ENCODE measurements at places on chromosomes 2 and 18.

DNA sequence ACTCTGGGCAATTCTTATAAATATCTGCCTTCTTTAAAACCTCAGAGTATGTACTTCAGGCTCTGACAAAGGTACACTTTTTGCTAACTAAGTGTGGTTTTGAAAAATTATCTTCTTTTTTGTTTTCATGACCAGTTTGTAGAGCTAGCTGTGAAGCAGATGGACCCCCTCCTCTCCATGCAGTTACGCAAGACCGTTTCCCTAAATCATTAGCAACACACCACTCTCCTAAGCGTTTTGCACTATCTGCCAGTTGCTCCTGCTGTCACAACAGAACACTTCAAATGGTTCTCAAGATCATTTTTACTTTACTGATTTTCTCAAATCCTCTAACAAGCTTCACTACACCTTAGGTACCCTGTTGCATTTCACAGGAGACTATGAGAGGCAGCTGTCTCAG is 53.3 kb downstream of the GULP1 start:
- no peak for DNase-seq

DNA sequence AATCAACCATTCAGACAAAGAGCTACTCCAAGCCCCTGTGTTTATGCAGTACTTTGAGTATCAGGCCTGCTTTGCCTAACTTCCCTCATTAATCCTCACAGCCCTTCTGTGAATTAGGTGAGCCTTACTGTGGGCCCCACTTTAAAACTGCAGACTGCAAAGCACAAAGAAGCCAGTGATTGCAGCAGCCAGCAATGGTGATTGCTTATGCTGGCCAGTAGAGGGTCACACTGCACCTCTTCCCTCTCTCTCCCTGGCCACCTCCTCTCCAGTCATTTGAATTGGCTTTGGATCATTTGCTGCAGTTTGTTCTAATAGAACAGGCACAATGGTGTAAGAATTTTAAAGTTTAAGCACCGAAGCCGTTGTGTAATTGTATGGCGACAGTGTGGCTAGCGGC is 229.9 kb downstream of the AGPS start:
- no peak for DNase-seq

- no peak for DNase-seq
Observed at GRCh38 chr18:57234346-57234745, 87.5 kb downstream of the BOD1L2 start.

- no peak for DNase-seq
Observed at GRCh38 chr2:63696496-63696895, 107.7 kb downstream of the MDH1 start.

GRCh38 chr2:205685314-205686055 is 3.2 kb downstream of the NRP2 start:
- no peak for DNase-seq

DNA sequence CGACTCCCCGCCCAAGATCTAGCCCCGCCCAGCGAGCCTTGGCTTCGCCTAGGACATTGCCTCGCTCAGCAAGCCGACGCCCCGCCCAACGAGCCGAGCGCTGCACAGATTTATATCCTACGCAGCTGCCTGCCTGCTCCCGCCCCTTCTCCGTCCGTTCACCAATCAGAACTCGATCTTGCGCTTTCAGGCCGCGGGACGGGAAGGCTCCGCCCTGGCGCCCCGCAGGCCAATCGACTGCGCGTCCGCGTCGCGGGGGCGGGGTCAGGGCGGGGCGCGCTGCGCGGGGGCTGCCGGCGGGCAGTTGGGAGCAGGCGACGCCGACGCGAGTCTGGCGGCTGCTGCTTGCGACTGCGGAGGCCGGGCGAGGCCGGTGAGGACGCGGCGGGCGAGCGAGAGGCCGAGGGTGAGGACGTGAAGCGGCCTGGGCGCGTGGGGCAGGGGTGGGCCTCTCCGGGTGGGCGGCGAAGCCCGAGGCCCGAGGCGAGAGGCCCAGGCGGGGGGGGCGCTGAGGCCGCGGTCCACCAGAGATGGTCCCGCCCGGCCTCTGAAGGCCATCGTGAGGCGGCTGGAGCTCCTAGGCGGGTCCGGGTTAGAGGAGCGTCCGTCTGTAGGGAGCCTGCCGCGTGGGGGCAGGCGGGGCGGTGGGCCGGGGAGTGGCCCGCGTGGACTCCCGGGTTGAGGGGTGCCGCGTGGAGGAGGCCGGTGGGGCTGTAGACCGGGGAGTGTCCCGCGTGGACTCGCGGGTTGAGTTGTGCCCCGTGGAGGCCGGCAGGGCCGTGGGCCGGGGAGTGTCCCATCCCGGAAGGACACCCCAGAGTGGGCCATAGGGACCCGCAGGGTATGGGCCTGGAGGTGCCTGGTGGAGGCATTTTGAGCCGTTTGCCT is at the start of gene FARP2:
Gene FARP2, plus strand, starts transcription at position 303 of the 888 bp plus-strand sequence. CDS start 16,823 bp downstream, outside the sequence.
- DNase-seq, result peak; percentile 97

DNA sequence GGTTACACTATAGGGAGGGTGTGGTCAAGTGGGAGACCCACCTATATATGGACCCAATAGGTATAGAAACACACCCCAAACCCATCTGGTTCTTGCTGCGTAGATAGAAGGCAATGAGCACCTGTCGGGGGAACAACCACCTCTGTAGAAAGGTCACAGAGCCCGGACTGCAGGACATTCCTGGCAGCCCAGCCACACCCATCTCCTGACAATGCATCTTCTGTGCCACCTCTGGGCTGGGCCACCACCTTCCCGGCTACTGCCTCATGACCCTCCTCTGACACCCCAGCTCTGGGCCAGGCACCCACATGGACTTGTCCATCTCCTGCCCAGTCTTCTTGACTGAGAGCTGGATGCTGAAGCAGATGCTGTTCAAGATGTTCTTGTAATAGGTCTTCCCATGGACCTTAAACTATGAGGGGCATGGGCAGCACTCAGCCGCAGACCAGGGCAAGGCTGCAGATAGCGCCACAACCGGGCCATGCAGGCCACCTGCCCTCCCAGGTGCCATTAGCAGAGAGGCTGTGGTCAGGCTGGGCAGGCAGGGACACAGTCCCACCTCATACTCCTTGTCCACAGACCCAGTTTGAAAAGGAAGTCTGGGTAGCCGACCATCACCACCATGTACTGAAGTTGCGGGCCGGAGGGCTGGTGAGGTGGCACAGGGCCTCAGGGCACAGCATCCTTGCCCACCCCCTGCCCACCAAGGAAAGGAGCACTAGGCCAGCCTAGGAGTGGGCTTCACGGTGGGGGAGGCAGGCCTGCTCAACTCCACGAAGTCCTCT is 9.3 kb downstream of the ALPG start:
- no peak for DNase-seq

Data from fibroblast of skin of left quadriceps (primary cell).